ENCODE measurements at places on chromosomes 16 and 17. TPM values are rescaled to one million over a fixed set of nuclear protein-coding genes. Genes with fewer than 3 reads are reported as not detected.

MARVELD3 gene
- 3.9 TPM for polyA plus RNA-seq

- peak; percentile 28 for DNase-seq
These were observed 450.3 kb upstream of the PSMD7 start for GRCh38 chr16:73846356-73846755.

DNA sequence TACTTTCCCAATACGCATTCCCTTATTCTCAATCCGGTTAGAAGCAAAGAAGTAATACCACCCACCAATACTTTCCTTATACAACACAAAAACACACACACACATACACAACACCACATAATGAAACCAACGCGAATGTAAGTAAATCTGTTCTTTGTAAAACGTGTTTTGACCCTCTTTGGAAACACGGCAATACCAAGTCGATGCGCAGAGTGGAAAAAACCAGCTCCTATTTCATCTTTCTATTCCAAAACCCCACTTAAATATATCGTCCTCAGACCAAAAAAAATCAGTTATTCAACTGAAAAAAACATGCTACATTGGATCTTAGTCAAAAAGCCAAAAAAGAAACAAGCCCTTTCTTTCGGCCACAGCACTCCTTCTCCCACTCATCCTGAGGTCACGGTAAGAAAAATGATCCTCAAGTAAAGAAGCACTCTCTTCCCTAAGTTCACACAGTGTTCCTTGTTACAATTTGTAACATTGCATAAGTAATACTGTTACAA is 31.0 kb upstream of the ARL4D start:
- DNase-seq, result peak; percentile 48

NAT9 gene
- polyA plus RNA-seq, result 52.1 TPM

- DNase-seq, result no peak
These were observed 79.5 kb downstream of the RTN4RL1 start for GRCh38 chr17:1945621-1946020.

DNA sequence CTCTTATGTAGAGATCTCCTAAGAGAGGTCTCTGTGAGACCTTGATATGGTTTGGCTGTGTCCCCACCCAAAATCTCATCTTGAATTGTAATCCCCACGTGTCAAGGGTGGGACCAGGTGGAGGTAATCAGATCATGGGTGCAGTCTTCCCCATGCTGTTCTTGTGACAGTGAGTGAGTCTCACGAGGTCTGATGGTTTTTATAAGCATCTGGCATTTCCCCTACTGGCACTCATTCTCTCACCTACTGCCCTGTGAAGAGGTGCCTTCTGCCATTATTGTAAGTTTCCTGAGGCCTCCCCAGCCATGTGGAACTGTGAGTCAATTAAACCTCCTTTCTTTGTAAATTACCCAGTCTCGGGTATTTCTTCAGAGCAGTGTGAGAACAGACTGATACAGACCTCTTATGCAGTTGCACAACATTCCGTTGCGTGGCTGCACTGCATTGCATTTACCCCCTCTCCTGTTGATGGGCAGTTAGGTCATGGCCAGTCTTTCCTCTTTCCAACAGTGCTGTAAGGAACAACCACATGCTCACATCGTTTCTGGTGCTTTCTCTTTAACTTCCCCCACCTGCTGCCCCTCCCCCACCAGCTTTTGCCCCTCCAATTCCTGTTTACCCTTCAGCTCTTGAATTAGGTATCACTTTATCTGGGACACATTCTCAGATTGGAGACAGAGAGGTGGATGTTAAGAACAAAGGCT is 43.6 kb upstream of the MED9 start:
- DNase-seq, result no peak

GAA gene
- polyA plus RNA-seq, result 51.1 TPM

GRCh38 chr16:30377050-30377811 is 2.6 kb downstream of the MYL11 start:
- no peak for DNase-seq

- no peak for DNase-seq
These were observed 270.7 kb upstream of the SOX9 start for GRCh38 chr17:71849783-71850768.

DNA sequence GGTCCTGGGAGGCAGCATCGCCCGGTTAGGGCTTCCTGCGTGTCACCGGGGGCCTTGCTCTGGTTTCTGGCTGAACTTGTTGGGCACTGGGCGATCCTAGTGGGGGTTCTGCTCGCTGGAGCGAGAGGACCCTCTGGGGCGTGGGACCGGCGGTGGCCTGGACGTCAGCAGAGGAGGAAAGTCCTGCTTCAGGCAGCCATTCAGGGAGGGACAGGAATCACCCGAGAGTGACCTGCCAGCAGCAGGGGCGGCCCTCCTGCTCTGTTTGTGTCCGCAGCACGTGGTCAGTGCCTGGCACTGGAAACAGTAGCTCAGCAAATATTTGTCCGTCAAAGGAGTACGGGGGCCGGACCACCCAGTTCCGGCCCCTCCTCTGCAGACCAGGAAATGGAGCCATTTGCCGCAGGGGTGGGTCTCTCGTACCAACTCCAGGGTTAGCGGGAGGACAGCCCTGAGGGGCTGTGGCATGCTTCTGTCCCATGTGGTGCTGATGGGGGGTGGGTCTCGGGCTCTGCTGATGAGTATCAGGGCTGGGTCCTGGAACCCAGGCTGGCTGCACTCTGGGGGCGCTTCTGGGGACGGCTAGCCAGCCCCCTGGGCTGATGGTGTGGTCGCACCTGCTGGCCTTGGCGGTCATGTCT is 48.3 kb downstream of the BAIAP2 start:
- no peak for DNase-seq

PGAP6 gene
- 60.6 TPM for polyA plus RNA-seq

CHD9NB gene
- 2.6 TPM for polyA plus RNA-seq

- no peak for DNase-seq
These were observed 4.8 kb downstream of the TBC1D16 start for GRCh38 chr17:80030730-80031410.

GRCh38 chr17:4448197-4448980 is 14.6 kb downstream of the SPNS3 start:
- no peak for DNase-seq

- no peak for DNase-seq
These were observed 4.2 kb downstream of the CCDC42 start for GRCh38 chr17:8740486-8740885.

Data from spinal cord (tissue), 10 donors.